ENCODE measurements at places on chromosomes 6 and 20.
A peak's percentile ranks its signal among the peaks of the same experiment; 100 is the strongest.

DNA sequence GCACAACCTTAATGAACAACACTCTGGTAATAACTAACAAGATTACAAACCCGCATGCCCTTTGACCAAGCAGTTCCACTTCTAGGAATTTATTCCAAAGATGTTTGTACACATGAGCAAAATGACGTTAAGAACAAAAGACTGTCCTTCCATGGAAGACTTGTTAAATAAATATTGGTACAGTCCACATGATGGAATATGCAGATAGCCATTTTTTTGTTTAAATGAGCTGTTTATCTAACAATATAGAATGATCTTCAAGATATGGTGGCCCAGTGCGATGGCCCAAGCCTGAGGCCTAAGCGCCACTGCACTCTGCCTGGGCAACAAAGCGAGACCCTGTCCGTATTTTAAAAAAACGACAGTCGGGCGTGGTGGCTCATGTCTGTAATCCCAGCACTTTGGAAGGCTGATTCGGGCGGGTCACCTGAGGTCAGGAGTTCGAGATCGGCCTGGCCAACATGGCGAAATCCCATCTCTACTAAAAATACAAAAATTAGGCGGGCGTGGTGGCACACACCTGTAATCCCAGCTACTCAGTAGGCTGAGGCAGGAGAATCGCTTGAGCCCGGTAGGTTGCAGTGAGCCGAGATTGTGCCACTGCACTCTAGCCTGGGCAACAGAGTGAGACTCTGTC lies 7.4 kb upstream of the AHCY start:
- DNase-seq: no peak

- DNase-seq: no peak
These were observed 148.8 kb downstream of the LRFN2 start for GRCh38 chr6:40438246-40438887.

GRCh38 chr6:56450882-56451739 lies 191.6 kb downstream of the DST start:
- DNase-seq: no peak

DNA sequence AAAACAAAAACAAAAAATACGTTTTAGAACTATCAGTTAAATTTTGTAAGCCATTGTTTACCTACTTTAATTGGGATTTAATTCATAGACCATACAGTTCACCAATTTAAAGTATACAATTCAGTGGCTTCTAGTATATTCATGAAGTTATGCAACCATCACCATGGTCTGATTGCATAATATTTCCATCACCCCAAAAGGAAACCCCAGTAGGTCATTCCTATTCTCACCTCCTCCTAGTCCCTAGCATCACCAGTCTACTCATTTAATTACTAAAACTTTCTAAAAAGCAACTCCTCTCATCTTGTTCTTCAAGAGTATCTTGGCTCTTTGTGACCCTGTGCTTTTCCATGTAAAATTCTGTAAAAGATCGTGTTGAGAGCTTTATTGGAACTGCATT lies 60.2 kb downstream of the ASXL1 start:
- no peak for DNase-seq

- DNase-seq: no peak
These were observed 23.3 kb downstream of the NOX3 start for GRCh38 chr6:155432293-155432692.

GRCh38 chr20:61964675-61965605 lies 100.7 kb downstream of the TAF4 start:
- DNase-seq: no peak

DNA sequence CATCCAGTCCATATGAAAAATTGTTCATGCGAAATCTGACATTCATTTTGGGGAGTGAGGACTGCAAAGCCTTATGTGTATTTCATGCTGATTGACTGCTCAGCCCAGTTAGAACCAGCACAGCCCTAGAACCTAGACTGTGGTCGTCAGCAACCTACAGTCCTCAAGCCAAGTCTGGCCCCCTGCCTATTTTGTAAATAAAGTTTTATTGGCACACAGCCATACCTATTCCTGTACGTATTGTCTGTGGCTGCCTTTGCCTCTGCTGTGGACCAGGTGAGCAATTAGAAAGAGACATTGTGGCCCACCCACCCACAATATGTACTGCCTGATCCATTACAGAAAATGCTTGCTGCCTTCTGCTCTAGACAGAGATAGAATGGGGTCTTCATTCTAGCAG lies 391.0 kb downstream of the TAF4 start:
- no peak for DNase-seq

GRCh38 chr6:156963712-156964700 lies 186.8 kb downstream of the ARID1B start:
- DNase-seq: peak; percentile 46

GRCh38 chr6:115832786-115833185 lies 227.9 kb downstream of the FRK start:
- no peak for DNase-seq

GRCh38 chr6:30997301-30997700 lies 13.0 kb upstream of the MUC22 start:
- DNase-seq: no peak

- DNase-seq: no peak
These were observed 239.0 kb upstream of the STXBP5 start for GRCh38 chr6:146965110-146965689.

DNA sequence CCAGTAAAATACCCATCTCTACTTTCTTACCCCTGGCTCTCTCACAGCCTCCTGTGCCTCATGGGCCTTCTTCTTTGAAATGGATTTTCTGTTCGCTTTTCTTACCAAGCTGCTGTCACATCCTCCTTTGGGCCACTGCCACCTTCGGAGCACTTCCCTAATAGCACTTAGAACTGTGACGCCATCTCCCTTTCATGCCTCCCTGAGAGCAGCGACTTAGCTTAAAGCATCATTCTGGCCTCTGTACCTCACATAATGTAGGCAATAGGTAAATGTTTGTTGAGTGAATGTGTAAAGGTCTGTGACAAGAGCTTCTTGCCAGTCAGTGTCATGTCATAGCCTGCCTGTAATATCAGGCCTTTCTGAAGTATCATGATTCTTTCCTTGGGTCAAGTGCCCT lies 78.8 kb downstream of the ADGRG6 start:
- DNase-seq: no peak

- DNase-seq: no peak
These were observed 568 bp downstream of the AGPAT1 start for GRCh38 chr6:32175322-32175710.
